CD8-positive, alpha-beta memory T cell (primary cell): ENCODE measurements at places on chromosomes 12 and 14.

- no peak for DNase-seq
- no peaks in the 10 kb centered on the region for H3K27me3 ChIP-seq
- no peak overlapping the region for H3K27ac ChIP-seq
- H3K36me3 ChIP-seq, result peaks cover 16% of the 10 kb centered on the region
Measured at GRCh38 chr12:54259194-54260011, 20.5 kb downstream of the CBX5 start.

DNA sequence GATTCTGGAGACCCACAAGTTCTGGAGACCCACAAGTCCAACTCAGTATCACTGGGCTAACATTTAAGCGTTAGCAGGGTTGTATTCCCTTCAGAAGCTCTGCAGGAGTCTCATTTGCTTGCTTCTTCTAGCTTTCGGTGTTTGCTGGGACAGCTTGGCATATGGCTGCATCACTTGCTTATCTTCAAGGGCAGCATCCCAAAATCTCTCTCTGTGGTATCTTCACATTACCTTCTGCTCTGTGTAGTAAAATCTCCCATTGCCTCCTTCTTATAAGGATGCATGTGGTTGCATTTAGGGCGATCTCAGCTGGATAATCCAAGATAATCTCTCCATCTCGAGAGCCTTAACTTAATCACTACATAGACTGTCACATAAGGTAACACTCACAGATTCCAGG lies 7.3 kb upstream of the CNTN1 start:
- no peak overlapping the region for H3K4me3 ChIP-seq
- H3K36me3 ChIP-seq, result no peaks in the 10 kb centered on the region
- no peak for DNase-seq
- no peaks in the 10 kb centered on the region for H3K27me3 ChIP-seq
- no peaks in the 10 kb centered on the region for H3K4me1 ChIP-seq

DNA sequence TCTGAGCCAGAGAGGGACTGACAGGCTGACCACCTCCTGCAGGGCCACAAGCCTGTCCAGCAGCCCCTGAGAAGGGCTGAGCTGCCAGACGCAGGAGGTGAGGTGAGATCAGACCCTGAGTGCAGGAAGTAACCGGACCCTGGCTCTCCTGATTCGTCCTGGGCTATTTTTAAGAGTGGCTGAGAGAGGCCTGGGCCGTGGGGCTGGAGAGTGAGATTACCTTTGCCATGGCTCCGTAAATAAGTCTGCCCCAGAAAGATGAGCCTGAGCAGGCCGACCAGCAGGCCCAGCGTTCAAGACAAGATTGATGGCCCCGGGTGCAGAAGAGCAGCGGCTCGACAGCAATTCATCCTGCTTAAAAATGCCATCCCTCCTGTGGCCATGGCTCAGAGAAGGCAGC lies 54.2 kb downstream of the SPTB start:
- H3K36me3 ChIP-seq, result no peaks in the 10 kb centered on the region
- H3K27ac ChIP-seq, result no peak overlapping the region
- no peak for DNase-seq
- H3K4me1 ChIP-seq, result peaks cover 7% of the 10 kb centered on the region
- H3K4me3 ChIP-seq, result no peak overlapping the region

GRCh38 chr12:49552014-49552413 lies 13.2 kb downstream of the KCNH3 start:
- H3K36me3 ChIP-seq, result no peaks in the 10 kb centered on the region
- no peak overlapping the region for H3K27ac ChIP-seq
- H3K27me3 ChIP-seq, result peaks cover 9% of the 10 kb centered on the region
- H3K4me1 ChIP-seq, result peaks cover 9% of the 10 kb centered on the region

DNA sequence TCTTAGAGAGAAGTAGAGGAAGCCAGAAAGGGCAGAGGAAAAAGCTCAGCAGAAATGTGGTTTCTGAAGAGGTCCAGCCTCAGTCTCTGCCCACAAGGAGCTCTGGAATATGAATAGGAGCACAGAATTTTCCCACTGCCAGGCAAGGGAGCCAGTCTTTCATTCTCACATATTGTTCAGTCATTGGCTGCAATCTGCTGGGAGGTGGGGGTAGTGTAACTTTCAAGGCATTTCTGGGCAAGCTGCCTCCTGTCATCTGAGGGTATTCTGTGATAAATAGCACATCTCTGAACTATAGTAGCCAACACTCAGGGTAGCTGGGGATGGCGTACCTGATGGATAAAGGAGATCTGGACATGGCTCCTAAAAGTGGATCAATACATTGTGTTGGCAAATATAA lies 127.2 kb downstream of the LRRK2 start:
- H3K27ac ChIP-seq, result no peak overlapping the region
- H3K4me3 ChIP-seq, result no peak overlapping the region
- no peaks in the 10 kb centered on the region for H3K36me3 ChIP-seq

GRCh38 chr14:46197856-46198255 lies 453.7 kb downstream of the RPL10L start:
- DNase-seq, result no peak
- no peak overlapping the region for H3K4me3 ChIP-seq
- no peaks in the 10 kb centered on the region for H3K36me3 ChIP-seq

GRCh38 chr14:54976316-54976715 lies 50.6 kb downstream of the WDHD1 start:
- no peaks in the 10 kb centered on the region for H3K4me1 ChIP-seq
- no peak overlapping the region for H3K4me3 ChIP-seq
- H3K27me3 ChIP-seq, result no peaks in the 10 kb centered on the region
- no peak overlapping the region for H3K27ac ChIP-seq
- H3K36me3 ChIP-seq, result no peaks in the 10 kb centered on the region
- no peak for DNase-seq

GRCh38 chr12:26810330-26810729 lies 22.7 kb downstream of the ITPR2 start:
- no peak overlapping the region for H3K4me3 ChIP-seq
- H3K4me1 ChIP-seq, result no peaks in the 10 kb centered on the region
- no peak for DNase-seq
- no peak overlapping the region for H3K27ac ChIP-seq
- H3K36me3 ChIP-seq, result no peaks in the 10 kb centered on the region

GRCh38 chr14:101056446-101056845 lies 152.9 kb upstream of the RTL1 start:
- H3K4me3 ChIP-seq, result no peak overlapping the region
- no peaks in the 10 kb centered on the region for H3K36me3 ChIP-seq
- no peaks in the 10 kb centered on the region for H3K27me3 ChIP-seq
- H3K27ac ChIP-seq, result no peak overlapping the region

DNA sequence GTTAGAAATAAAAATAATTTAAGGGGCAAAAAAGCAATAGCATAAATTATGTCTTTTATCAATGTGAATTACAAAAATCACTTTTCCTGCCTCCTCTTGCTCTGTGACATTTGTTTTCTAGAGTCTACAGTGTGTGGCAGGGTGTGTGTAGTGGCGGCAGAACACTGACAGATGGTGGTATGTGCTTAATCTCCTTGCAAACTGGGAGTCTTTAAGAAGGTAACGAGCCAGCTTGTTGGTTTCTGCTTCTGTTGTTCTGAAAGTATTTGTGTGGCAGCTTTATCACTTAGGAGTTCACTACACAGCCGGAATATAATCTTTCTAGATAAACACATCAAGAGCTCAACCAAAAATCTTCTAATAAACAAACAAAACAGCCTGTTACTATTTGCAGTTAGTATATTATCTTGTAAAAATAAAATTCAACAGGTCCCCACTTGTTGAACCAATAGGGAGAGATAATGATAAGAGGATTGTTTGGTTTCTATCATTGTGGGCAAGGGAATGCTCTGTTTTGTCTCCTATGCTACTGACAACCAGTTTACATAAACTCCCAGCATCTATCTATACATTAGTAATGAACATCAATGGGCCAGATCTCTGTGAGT lies 13.0 kb downstream of the CDKL1 start:
- no peak for DNase-seq
- no peaks in the 10 kb centered on the region for H3K27me3 ChIP-seq
- H3K4me3 ChIP-seq, result no peak overlapping the region
- no peak overlapping the region for H3K27ac ChIP-seq
- H3K4me1 ChIP-seq, result no peaks in the 10 kb centered on the region
- no peaks in the 10 kb centered on the region for H3K36me3 ChIP-seq

DNA sequence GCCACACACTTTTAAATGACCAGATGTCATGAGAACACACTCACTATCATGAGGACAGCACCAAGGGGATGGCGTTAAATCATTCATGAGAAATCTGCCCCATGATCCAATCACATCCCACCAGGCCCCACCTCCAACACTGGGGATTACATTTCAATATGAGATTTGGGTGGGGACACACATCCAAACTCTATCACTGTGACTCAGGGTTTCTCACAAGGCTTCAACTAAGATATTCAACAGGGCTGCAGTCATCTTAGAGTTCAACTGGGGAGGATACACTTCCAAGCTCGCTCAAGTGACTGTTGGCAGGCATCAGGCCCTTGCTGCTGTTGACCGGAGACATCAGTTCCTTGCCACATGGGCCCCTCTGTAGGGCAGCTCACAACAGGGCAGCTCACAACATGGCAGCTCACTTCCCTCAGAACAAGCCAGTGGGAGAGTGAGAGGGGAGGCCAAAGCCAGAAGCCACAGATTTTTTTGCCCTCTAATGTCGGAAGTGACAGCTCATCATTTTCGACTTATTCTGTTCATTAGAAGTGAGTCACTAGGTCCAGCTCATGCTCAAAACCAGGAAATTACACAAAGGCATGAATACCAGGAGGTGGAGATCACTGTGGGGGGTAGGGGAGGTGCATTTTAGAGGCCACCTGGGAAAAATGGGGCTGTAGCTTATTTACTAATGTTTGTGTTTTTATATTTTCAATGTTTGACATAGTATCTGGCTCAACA lies 50.8 kb upstream of the PTHLH start:
- no peaks in the 10 kb centered on the region for H3K36me3 ChIP-seq
- no peaks in the 10 kb centered on the region for H3K4me1 ChIP-seq
- no peaks in the 10 kb centered on the region for H3K27me3 ChIP-seq
- no peak for DNase-seq

- no peaks in the 10 kb centered on the region for H3K4me1 ChIP-seq
- no peak overlapping the region for H3K4me3 ChIP-seq
- H3K27me3 ChIP-seq, result peaks cover 4% of the 10 kb centered on the region
- DNase-seq, result no peak
Measured at GRCh38 chr14:52051871-52052270, 17.0 kb downstream of the NID2 start.

DNA sequence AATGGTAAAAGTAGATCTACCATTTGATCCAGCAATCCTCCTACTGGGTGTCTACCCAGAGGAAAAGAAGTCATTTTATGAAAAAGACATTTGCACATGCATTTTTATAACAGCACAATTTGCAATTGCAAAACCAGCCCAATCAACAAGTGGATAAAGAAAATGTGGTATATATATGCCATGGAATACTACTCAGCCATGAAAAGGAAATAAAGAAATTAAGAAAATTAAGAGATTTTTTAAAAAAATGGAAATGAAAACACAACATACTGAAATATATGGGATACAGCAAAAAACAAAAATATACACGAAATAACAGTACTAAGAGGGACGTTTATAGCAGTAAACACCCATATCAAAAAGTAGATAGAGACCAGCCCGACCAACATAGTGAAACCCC lies 58.9 kb downstream of the ACSM4 start:
- DNase-seq, result no peak
- H3K36me3 ChIP-seq, result no peaks in the 10 kb centered on the region

DNA sequence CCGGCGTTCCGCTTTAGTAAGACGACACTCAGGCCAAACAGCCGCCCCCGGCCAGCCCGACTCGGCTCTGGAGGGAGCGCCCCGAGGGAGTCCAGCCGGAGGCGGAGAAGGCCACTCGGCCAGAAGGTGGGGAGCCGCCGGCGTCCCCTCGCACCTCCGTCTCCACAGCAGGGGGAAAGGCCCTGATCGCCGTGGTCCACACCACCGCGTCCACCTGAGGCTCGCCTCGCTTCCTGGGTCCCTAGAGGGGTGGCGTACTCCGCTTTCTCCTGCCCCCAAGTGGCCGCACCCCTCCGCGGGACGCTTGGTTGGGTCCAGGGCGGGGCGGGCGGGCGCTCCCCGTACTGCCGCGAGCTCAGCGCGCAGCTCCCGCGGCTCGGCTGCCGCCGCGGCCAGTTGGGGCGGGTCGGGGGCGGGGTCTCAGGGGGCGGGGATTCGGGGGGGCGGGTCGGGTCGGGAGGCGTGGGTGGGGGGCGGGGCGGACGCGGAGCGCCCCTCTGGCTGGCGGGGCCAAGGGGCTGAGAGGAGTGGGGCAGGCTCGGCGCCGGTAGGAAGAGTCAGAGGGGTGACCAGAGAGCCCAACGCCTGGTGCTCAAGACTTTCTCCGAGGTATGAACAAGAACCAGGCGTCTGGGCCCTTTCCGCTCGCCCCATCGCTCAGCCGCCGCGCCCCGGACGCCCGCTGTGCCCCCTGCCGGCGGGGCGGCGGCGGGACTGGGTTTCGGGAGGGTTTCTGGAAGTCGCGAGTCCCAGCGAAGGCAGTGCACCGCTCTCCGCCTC lies at the start of gene FRMD6:
Gene FRMD6 (plus strand): TSS at position 523 of the 780 bp plus-strand sequence. CDS start 37,927 bp downstream, outside the sequence.
- H3K27me3 ChIP-seq, result peaks cover 20% of the 10 kb centered on the region
- H3K27ac ChIP-seq, result peak within 1 kb of the TSS; percentile 39
- peak within 1 kb of the TSS; percentile 74 for H3K4me3 ChIP-seq
- H3K36me3 ChIP-seq, result no peaks in the 10 kb centered on the region
- DNase-seq, result peak; percentile 78

- no peak overlapping the region for H3K27ac ChIP-seq
- H3K4me3 ChIP-seq, result no peak overlapping the region
- no peak for DNase-seq
- H3K27me3 ChIP-seq, result no peaks in the 10 kb centered on the region
- H3K36me3 ChIP-seq, result peaks cover 75% of the 10 kb centered on the region
Measured at GRCh38 chr14:61543946-61544345, 151.4 kb upstream of the HIF1A start.

DNA sequence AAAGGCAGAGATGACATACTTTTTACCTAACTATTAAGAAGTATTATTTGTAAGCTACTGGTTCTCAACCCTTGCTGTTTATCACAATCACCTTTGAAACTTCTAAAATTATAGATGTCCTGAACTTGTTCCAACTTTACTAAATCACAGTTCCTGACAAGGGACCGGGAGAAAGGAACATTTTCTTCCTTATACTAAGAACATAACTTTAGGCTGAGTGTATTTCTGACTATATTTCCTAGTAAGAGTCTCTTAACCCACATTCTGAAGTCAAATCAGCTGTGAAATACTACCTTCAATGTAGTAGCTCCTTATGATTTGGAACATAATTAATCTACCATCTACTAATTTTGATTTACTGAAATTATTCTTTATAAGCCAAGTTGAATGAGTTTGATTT lies 80.2 kb downstream of the BAZ1A start:
- no peaks in the 10 kb centered on the region for H3K27me3 ChIP-seq
- H3K36me3 ChIP-seq, result peaks cover 11% of the 10 kb centered on the region
- H3K27ac ChIP-seq, result no peak overlapping the region
- H3K4me3 ChIP-seq, result no peak overlapping the region
- H3K4me1 ChIP-seq, result no peaks in the 10 kb centered on the region

GRCh38 chr14:32662211-32662610 lies 276.5 kb upstream of the NPAS3 start:
- H3K4me1 ChIP-seq, result no peaks in the 10 kb centered on the region
- H3K4me3 ChIP-seq, result no peak overlapping the region
- no peak overlapping the region for H3K27ac ChIP-seq

DNA sequence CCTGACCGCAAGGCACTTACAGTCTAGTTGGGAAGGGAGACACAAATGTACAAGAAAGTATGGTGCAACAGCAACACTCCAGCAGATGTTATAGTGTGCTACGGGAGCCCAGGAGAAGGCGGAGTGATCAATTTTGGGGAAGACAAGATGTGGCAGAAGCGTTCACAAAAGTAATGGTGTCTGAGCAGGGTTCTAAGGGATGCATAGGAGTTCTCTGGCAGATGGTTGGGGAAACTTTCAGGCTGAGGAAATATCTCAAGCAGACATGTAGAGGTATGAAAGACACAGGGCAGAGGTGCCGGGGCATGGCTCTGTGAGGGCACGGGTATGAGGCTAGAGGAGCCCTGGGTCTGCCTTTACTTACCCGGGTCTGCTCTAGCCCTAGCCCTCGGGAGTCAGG lies 5.1 kb upstream of the TNFRSF1A start:
- no peaks in the 10 kb centered on the region for H3K36me3 ChIP-seq
- H3K4me1 ChIP-seq, result peaks cover 52% of the 10 kb centered on the region
- H3K27ac ChIP-seq, result no peak overlapping the region
